ENCODE measurements at places on chromosomes 12 and 14.

- DNase-seq, result no peak
Measured at GRCh38 chr14:73142216-73142615, 5.9 kb downstream of the PSEN1 start.

DNA sequence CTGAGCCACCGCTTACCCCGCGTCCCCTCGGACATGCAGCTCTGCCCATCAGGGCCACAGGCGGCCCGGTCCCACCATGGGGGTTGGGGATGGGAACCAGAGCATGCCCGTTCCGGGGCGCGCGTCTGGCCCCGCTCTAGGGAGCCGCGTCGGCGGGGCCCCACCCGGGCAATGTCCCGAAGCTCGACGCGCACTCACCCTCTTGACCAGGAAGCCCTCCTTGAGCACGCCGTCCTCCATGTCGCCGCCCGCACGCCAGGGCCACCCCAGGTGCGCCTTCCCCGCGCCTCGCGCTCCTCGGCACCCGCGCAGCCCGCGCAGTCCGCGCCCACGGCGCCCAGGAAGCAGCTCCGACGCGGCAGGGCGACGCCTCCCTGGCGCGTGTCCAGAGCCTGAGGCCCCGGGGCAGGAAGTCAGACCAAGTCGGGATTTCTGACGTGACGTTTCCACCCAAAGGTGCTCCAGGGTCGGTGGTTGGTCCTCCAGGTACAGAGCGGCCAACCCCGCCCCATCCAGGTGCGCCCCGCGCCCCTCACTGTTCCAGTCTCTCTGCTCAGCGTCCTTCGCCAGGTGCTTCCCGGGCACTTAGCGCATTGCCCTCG is at the start of gene PLEK2:
Gene PLEK2 (minus strand): TSS at position 346 of the 602 bp plus-strand sequence. CDS start 106 bp downstream, at position 240.
- no peak for DNase-seq

- no peak for DNase-seq
Measured at GRCh38 chr14:71240171-71240570, 332.9 kb downstream of the PCNX1 start.

- no peak for DNase-seq
Measured at GRCh38 chr14:62661818-62662217, 383.4 kb downstream of the KCNH5 start.

DNA sequence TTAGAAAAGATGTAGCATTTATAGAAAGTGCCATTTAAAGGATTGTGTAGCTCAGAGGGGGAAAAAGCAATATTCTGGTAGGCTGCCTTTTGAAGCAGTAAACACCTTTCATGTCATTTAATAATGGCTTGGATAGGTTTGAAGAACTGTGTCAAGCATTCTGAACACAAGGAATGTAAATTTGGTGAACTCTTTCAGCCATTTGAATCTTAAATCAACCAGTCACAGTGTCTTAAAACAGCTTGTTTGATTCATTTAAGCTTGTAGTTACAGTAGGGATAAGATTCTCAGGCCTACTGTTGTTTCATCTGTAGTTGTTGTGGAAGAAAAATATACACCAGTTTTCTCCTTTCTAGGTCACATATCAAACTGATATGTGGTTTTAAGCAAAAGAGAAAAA is 299.4 kb upstream of the NOVA1 start:
- no peak for DNase-seq

DNA sequence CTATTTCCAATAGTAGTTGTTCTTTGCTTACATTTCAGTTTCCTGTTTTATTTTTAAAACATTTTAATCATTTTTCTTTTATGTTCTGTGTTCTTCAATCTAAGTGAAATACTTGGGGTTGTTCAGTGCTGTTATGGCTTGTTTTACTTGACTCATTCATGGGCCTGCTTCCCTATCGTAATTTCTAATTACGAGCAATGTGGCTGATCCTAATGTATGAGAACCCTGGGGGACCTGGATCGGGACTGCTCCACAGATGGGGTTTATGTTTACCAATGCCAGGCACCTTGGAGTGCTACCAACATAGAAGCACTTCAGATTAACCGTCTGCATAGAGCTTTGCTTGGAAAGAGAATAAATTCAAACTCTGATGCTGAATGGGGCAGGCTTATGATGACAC is 29.8 kb downstream of the TECPR2 start:
- no peak for DNase-seq

- no peak for DNase-seq
Measured at GRCh38 chr14:55609681-55610080, 29.7 kb downstream of the KTN1 start.

- no peak for DNase-seq
Measured at GRCh38 chr12:56231184-56231582, 1.3 kb downstream of the SLC39A5 start.

DNA sequence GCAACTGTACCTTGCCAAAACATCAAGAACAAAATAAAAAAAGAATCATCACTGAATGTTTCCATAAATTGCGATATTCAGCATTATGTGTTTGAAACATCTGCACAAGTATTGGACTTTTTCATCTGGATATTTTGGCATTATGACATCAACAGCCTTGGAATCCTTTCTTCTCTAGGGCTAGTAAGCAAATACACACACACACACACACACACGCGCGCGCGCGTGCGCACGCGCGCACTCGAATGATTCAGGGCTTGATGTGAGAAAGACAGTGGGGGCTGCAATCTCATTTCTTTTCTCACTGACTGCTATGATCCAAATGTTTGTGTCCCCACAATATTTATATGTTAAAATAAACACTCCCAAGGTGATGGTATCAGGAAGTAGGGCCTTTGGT is 90.0 kb upstream of the SLC38A4 start:
- DNase-seq, result no peak

- DNase-seq, result no peak
Measured at GRCh38 chr12:89775063-89775985, 66.7 kb upstream of the ATP2B1 start.

DNA sequence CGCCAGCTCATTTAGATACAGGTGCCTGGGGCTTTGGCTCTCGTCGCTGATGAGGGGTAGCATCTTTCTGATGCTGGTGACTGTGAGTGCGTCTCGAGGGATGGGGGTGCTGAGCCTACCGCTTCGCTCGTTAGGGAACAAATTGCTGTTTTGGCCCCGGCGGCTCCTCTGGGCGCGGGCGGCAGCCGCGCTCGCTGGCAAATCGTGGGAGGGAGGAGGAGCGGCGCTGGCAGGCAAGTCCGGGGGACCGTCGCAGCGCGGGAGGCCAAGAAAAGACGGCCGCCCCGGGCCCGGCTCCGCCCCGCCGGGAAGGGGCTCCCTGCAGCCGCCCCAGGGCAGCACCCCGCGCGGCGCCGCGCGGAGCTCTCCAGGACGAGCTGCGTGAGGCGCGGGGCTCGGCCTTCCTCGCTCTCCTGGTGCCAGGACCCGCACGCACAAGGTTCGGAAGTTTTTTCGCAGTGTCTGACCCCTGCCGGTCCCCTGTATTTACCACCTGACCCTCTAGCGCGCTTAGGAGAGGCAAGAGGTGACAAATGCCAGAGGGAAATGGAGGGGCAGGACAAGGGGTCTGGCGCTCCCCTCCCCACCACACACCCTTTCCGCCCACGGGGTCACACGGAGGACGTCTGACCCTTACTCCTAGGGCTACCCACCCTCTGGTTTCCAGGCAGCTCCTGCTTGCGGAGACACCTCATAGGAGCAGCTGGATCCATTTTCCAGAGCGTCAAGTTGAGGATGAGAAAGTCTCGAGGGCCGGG is 899 bp upstream of the KCNH3 start:
- no peak for DNase-seq

- DNase-seq, result no peak
Measured at GRCh38 chr12:104467346-104467837, 10.6 kb downstream of the CHST11 start.

Data from AML-193 (cell line).